ENCODE measurements at places on chromosomes 1 and 21.

DNA sequence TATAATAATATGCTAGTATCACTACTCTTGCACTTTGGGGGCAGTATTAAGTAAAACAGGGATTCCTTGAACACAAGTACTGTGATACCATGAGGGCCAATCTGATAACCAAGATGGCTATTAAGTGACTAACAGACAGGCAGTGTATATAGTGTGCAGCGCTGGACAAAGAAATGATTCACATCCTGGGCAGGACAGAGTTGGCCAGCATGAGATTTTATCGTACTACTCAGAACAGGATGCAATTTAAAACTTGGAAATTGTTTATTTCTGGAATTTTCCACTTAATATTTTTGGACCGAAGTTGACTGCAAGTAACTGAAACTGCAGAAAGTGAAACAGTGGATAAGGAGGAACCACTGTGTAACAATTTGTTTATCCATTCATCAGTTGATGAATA is 74.6 kb downstream of the DNTTIP2 start:
- DNase-seq: no peak

- no peak for DNase-seq
These were observed 61.6 kb downstream of the SMYD2 start for GRCh38 chr1:214342525-214342924.

DNA sequence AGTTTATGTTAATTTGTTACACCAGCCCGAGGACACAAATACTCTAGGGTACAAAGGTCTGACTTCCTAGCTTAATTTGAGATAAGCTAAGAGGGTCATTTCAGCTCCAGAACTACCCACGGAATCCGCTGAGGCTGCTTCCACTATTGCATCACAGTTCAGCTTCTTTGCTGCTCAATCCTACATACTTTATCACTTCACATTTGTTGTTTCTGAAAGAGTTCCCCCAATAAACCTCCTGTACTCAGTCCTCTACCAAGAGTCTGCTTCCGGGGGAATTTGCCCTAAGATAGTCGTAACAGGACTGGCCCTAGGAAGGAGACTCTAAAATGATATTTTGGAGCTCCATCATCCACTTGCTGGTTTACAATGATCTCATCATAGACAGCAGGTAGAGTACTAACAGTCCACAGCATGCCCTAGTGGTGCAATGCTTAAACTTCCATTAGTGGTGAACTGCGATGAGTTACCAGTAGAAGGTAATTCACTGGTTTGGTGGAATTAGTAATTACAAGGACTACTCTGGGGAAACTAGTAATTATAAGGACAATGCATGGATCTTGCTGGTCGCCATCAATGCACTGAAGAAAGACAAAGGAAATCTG is 229.3 kb downstream of the USH2A start:
- no peak for DNase-seq

DNA sequence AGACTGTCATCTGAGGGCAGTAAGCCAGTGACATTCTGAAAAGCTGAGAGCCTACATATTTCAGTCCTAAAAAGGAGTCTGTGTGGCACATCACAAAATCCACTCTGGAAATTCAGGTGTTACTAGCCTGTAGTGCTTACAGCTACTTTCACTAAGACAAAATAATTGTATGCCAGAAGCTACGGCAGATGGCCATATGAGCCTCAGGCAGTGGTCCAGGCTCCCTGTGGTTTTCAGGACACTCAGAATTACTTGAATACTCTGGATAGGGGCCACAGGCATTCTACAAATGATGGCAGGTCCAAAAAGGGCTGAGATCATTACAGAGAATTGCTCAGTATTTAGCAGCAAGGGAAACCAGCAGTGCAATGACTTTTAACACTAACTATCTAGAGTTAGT is 527.1 kb downstream of the MRPL39 start:
- DNase-seq: no peak

DNA sequence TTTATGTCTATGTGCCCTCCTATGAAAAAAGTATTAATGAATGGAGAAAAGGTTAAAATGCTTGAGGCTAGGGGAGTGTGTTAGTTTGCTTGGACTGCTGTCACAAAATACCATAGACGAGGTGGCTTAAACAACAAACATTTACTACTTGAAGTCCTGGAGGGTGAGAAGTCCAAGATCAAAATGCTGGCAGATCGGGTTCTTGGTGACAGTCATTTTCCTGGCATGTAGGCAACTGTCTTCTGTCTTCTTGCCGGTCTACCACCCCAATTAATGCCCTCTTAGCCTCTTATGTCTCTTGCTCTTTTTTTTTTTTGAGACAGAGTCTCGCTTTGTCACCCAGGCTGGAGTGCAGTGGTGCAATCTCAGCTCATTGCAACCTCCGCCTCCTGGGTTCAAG is 15.0 kb downstream of the ARID1A start:
- DNase-seq: no peak

Measured in suprapubic skin (tissue), 4 donors.